Epithelial cell of prostate (primary cell): ENCODE measurements at places on chromosomes 16 and 17.

- no peak for DNase-seq
These were observed 4.6 kb downstream of the GAS2L2 start for GRCh38 chr17:35748341-35748841.

- no peak for DNase-seq
These were observed 34.2 kb downstream of the SCNN1G start for GRCh38 chr16:23216658-23217246.

DNA sequence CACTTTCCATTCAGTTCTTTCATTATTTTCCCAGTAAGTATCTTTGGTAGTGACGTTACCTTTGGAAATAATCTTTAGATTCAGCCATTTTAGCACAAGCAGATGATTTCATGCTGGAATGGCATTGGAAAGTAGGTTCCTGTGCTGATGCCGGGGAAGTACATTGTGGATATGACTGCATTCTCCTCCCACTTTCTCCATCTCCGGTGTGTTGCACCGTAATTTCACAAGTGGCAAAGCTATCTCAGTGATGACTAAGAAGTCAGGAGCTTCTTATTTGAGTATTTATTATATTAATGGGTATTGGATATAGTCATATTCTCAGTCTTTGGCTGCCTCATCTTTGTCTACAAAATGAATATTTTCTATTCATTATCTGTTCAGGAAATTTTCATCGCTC lies 69.8 kb downstream of the MRTFB start:
- no peak for DNase-seq

DNA sequence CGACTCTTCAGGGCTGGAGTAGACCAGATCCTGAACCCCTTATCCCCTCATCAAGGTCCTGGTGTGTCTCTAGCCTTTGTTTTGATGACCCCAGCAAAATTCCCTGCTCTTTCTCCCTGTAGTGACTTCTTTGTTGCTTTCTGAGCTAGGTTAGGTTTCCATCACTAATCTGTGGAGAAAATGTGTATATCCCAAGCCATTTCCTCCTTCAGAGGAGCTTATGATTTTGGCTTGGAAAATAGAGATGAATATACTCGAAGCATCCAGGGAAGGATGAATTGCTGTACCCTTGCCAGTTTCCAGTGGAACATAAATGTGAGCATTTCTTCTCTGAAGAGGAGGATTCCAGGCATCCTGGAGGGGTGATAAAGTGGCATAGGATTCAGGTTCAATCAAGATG lies 55.8 kb downstream of the KSR1 start:
- no peak for DNase-seq

DNA sequence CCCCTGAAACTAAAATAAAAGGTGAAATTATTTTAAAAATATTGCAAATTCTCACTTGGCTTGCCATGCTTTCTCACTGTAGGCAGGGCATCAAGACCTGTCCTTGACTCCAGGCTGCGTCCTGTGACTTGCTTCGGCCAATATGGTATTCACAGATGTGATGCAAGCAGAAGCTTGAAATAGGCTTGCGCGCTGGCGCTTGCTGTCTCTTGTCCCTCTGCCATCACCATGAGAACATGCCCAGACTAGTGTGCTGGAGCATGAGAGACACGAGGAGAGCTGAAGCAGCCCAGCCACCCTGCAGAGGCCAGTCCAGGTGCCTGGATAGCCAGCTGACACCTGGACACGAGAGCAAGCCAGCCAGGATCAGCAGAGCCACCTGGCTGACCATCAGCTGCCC lies 21.8 kb upstream of the ZKSCAN2 start:
- DNase-seq, result peak; percentile 45

- DNase-seq, result no peak
These were observed 31.4 kb downstream of the BANP start for GRCh38 chr16:87982581-87983041.

GRCh38 chr16:4675864-4676786 lies 17.2 kb upstream of the NUDT16L1 start:
- no peak for DNase-seq

GRCh38 chr16:66894948-66895688 lies 14.8 kb downstream of the PDP2 start:
- peak; percentile 26 for DNase-seq

GRCh38 chr16:14549789-14550153 lies 80.3 kb downstream of the PARN start:
- DNase-seq, result no peak

- no peak for DNase-seq
These were observed 65.9 kb downstream of the DNAH3 start for GRCh38 chr16:21084631-21085225.

DNA sequence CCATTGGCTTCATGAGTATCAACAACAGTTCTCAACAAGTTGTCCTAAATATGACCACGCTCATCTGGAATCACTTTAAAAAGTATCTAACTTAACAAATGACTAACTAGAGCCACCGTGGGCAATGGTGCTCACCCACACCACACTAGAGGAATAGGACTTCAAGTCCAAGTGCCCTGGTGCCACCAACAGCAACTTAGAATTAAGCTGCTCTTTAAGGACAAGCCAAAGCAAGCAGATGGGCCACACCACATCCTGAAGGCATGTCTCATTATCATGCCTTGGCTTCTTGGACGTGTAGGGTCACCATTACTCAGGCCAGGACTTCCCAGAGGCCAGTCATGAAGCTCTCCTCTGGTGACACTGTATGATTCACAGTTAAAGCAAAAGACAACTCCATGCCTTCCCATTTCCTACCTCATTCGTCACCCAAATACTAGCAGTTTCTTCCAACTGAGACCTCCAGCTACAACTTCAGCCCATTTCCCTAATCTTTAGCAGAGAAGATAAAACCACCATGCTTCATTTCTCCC lies 9.4 kb upstream of the SLC6A4 start:
- peak; percentile 29 for DNase-seq

GRCh38 chr17:31318298-31318801 lies 3.1 kb downstream of the EVI2A start:
- DNase-seq, result no peak

DNA sequence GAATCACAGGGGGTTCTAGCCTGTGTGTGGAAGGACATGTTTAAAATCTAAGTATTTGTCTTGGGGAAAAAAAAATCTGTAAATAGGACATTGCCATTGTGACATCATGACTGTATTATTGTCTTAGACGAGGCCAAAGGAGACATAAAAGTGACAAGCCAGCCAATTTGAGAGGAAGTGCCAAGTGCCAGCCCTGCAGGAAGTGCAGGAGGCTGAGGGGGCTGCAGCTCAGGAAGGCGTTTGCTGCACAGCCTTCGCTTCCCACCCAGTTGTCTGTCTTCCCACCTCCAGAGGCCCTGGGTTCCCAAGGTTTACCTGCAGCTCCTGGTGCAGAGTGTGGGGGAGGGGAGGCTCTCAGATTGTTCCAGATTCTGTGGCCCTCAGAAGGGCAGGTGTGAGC lies 1.3 kb downstream of the ADCY7 start:
- no peak for DNase-seq

DNA sequence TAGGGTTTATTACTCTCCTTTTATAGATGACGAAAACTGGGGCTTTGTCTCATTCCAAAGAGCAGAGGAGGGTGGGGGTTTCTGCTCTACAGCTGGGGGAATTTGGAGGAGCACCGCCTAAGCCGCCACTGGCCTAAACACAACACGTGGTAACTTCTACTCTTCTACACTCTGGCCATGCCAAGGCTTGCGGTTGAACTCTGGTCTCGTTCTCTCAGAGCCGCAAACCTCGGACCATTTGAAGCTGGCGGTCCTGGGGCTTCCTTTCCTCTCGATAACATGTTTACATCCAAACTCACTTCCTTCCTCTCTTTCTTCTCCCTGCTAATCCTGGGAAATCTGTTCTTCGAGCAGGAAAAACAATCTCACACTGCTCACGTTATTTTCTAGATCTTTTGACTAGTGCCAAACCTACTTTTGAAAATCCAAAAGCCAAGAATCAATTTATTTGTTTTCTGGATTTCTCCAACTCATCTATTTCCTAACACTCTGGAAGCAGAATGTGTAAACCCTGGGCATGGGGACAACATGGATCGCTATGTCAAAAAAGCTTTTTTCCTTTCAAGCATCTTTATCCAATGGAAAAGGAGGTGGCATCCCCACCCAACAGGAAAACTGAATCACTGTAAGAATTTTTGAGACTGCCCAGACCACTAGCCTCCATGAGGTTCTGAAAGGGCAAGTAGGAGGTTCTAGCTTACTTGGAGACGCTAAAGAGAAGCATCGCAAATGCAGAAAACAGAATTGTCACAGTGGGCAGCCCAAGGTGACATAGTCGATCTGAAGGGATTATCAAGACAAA lies 13.6 kb upstream of the EEF2K start:
- DNase-seq, result no peak

DNA sequence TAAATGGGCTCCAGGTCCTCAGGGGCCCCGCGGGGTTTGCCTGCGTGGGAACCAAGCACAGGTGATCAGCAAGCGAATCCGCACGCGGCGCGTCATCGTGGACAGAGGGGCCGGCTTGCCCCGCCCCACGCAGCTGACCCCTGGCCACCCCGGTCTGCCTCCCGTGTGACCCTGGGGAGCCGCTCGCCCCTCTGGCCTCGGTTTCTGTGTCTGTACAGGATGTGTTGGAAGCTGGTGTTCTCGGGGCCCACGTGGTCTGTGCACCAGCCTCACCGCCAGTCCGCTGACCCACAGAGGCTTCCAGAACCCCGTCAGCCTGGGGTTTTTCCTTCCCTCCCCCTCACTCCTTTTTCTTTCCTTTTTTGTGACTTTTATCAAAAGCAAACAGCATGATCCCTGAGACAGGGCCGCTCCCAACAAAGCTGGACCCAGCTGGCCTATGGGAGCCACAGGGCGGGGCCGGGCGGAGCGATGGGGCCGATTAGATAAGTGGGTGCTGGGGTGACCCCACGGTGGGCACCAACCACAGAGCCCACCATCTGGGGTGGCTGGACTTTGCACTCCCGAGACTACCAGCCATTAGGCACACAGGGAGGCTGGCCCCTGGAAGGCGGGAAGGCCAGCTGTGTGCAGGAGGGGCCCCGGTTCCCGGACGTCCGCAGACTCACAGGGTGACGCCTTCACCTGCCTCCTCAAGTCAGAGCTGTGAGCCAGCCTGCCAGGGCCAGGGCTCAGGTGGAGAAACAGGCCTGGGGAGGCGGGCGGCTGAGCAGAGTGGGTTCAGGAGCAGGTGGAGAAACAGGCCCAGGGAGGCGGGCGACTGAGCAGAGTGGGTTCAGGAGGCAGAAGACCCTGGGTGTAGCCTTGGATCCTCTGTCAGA lies 56.0 kb downstream of the ZFPM1 start:
- DNase-seq, result peak; percentile 14

- DNase-seq, result no peak
These were observed 17.6 kb downstream of the TEX2 start for GRCh38 chr17:64245218-64246145.

GRCh38 chr17:80464486-80464885 lies 11.9 kb downstream of the NPTX1 start:
- DNase-seq, result no peak

DNA sequence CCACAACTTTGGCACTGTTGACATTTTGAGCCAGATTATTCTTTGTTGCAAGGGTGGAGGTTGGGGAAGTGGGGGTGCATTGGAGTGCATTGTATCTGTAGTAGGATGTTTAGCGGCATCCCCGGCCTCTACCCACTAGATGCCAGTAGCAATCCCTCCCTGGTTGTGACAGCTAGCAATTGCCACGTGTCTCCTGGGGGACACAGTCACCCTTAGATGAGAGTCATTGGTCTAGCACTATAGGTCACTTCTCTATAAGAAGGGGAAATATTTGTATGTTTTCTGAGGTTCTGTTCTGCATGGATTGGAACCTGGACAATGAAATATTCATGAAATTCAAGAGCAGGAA lies 32.4 kb downstream of the MSI2 start:
- DNase-seq, result no peak

DNA sequence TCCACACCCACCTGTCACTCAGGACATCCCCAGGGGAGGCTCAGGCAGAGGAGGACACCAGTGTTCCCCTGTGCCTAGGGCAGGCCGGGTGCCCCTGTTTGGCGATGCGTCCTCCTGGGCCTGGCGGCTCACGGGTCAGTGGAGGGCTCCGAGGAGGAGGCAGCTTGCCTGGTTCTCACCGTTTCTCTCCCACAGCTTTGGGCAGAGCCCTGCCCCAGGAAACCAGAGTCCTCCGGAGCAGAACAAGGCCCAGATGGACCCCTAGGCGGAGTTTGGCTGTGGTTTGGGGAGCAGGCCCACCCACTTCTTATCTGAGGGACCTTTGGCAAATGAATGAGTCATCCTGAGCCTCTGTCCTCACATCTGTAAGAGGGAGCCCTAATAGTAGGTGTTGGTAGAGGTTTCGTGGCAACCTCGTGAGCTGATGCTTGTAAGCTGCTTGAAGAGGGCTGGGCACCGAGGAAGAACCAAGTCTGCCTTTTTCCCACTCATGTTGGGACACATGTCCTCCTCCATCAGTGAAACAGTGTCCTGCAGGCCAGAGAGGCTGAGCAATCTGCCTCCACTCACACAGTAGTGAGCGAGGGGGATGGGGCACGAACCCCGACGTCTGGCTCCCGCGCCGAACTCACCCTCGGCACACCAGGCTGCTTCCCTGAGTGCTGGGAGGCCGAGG lies 247.0 kb upstream of the CIBAR2 start:
- DNase-seq, result no peak

GRCh38 chr17:61399131-61400065 lies at the start of gene TBX2:
TSS of gene TBX2 (plus strand) at chr17:61399843. CDS start at chr17:61400177, 334 bp downstream.
- DNase-seq, result no peak

DNA sequence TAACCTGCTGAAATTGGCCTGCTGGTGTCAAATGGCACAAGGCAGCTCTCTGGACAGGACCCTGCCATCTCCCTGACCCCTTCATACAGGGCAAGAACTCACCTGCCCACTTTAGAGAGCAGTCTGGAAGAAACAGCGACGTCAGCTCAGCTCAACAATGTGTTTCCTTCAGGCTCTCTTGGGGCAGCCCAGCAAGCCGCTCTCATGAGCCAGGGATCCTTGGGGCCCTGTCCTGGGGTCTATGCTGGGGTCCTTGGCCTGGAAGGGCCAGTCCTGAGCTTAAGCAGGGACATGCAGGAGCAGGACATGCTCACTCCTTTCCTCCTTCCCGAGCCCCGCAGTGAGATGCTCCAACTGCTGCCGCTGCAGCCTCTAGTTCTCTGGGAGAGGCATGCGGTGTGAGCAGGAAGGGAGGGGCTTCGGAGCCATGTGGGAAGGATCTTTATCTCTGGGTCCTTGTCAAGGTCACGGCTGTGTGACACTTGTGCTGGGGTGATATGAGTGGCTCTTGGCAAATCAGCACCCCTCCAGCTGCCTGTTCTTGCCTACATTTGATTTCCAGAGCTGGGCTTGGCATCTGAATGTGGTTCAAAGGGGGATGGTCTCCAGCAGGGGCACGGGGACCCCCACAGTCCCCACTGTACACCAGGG lies 3.4 kb downstream of the C1QTNF1 start:
- no peak for DNase-seq

GRCh38 chr17:82318772-82319606 lies 1.6 kb upstream of the CD7 start:
- DNase-seq, result no peak

- DNase-seq, result no peak
These were observed 4.5 kb upstream of the RAB40C start for GRCh38 chr16:585351-585750.

GRCh38 chr16:11151156-11151884 lies 104.7 kb downstream of the SOCS1 start:
- no peak for DNase-seq

- DNase-seq, result no peak
These were observed 20.7 kb upstream of the BCAR1 start for GRCh38 chr16:75272097-75272551.
